ENCODE measurements at places on chromosomes 11 and 22.

DNA sequence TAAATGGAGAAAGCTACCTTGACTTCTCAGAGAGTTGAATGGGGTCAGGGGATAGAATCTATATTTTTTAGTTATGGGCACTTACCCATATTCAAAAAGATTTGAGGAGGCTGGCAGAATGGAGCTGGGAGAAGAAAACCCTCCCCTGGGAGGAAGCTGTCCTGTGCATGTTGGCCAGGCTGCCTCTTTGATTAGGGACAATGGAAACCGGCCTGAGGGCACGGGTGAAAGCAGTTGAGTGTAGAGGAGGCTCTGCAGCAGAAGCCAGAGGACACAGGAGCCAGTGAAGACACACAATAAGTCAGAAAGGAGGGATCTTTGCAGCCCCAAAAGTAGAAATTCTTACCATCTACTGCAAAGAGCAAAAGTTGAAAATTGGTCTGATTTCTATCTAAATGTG lies 66.6 kb upstream of the B3GAT1 start:
- no peak for DNase-seq

DNA sequence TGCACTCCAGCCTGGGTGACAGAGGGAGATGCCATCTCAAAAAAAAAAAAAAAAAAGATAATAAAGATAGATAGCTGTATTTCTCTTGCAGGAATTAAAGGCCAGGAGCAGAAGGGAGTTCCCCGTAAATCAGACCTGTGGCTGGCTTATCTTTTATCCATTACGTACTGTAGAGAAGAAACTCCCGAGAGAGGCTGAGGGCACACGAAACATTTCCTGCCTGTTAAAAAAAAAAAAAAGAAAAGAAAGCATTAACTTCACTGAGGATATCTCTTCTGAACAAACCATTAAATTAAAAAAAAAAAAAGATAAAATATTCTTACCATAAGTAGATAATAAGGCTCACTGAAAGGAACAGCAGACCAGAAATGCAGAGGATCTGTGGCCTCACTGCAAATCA lies 22.5 kb downstream of the P4HA3 start:
- no peak for DNase-seq

DNA sequence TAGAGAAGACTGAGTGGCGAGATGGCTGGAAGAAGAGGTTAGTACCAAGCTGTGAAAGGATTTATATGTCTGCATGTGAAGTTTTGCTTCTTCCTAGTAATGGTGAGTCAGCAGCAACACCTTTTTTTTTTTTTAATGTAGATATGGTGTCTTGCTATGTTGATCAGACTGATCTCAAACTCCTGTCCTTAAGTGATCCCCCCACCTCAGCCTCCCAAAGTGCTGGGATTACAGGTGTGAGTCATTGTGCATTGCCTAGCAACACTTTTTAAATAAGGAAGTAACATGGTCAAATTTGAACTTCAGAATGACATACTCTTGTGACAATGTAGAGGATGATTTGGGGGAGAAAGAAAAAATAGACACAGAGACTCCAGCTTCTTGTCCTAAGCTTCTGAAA lies 6.5 kb upstream of the CSTPP1 start:
- DNase-seq, result peak; percentile 59

DNA sequence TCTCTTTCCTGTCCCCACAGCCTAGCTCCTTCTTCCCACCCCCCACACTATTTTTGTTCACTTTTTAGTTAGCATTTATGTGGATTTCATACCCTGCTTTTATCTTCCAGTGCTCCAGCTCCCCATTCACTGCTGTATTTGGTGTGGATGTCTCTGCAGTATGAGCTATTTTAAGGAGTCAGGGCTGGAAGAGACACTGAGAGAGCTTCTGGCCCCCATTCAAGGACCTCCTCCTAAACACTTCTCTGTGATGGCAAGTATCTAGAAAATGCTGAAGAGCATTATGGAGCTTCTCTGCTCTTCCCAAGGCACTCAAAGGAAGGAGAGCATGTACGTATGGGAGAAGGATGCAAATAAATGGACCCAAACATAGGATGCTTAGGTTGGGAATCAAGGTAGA lies 79.5 kb downstream of the RAB30 start:
- peak; percentile 65 for DNase-seq

GRCh38 chr11:11073996-11074395 lies 216.1 kb upstream of the ZBED5 start:
- DNase-seq, result no peak

- DNase-seq, result no peak
These were observed 249.2 kb downstream of the DLG2 start for GRCh38 chr11:85377901-85378300.

- peak; percentile 85 for DNase-seq
These were observed 17.5 kb downstream of the CDC45 start for GRCh38 chr22:19497245-19497644.

DNA sequence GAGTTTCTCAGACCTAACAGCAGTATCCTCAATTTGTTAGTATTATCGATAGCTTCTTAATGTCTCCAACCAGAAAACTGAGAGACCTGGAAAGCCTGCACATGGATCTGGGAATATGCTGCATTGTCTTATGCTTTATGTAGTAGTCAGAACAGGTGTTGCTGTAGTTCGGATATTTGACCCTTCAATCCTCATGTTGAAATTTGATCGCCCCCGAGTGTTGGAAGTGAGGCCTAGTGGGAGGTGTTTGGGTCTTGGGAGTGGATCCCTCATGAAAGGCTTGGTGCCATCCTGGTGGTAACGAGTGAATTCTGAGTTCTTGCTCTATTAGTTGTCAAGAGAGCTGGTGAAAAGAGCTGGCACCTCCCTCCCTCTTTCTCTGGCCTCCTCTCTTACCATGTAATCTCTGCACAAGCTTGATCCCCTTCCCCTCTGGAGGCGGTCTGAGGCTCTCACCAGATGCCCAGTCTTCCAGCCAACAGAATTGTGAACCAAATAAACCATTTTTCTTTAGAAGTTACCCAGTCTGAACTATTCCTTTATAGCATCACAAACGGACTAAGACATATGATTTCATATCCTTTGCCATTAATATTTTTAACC lies 227.1 kb downstream of the DDX10 start:
- no peak for DNase-seq

DNA sequence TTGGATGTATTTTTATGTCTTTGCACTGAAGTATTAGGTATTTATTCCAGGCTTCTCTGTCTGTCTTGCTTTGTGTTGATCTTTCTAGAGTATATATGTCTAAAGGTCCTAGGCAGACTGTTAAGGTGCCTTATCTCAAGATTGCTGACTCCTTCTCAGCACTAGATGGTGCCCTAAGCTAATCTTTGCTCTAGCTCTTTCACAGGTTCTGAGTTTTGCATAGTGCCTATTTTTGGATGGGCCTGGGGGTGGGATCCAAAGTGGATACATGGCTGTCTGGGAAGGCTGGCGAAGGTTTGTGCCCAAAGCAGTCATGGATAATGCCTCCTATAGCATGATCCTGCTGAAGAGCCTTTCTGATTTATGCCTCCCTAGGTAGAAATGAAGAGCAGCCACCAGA lies 154.9 kb downstream of the TRPC6 start:
- peak; percentile 62 for DNase-seq

DNA sequence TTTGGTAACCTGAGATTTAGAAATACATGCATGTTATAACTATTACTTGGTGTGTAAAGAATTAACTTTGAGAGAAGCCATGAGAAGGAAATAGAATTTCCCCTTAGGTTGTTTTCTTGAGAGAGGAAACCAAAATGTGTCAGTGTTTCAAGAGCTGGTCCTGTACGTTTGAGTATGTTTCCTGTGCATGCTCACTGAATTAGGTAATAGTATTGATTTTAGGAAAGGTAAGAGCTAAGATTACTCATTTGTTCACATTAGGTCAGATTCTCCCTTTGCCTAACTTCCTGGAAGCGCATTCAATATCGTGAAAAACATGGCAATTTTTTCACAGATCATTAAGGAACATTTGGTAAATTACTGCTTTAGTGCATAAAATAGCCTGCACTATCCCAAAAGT lies 49.3 kb upstream of the RDX start:
- no peak for DNase-seq

DNA sequence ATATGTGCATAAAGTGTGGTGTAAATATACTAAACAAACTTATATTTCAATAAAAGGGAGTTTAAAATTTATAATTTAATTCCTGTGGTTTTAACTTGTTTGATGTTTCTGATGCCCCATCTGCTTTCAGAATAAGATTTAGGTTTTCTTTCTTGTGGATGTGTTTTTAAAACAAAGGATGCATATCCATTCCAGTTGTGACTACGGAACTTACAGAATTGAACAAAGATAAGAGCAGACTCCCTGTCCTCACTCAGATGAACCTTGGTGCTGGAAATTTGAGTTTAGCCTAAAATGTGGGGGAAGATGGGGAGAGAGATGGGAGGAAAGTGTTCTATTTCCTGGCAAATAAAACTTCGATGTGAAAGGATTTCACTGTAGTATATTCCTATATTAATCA lies 2.5 kb downstream of the FJX1 start:
- DNase-seq, result no peak

GRCh38 chr11:71951741-71952310 lies 23.0 kb downstream of the RNF121 start:
- DNase-seq, result no peak

DNA sequence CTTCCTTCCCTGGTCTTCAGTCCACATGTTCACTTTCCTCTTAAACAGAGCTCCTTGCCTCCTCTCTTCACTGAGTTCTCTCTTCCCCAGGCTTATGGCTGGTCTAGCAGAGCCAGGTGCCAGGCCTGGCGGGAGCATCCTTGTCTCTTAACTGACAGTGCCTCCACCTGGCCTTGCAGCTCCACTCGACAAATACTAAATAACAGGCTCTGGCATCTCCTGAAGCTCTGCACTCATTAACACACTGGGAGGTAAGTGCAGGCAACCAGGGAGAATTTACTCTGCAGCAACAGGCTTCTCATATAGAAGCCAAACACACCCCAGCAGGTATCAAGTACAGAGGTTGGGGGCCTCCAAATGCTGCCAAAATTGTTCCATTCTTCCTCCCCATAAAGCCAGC lies 438.1 kb downstream of the SOX6 start:
- DNase-seq, result no peak

GRCh38 chr22:26339755-26340154 lies 89.3 kb upstream of the ASPHD2 start:
- no peak for DNase-seq

- DNase-seq, result no peak
These were observed 848 bp downstream of the HEPN1 start for GRCh38 chr11:124919898-124920297.

DNA sequence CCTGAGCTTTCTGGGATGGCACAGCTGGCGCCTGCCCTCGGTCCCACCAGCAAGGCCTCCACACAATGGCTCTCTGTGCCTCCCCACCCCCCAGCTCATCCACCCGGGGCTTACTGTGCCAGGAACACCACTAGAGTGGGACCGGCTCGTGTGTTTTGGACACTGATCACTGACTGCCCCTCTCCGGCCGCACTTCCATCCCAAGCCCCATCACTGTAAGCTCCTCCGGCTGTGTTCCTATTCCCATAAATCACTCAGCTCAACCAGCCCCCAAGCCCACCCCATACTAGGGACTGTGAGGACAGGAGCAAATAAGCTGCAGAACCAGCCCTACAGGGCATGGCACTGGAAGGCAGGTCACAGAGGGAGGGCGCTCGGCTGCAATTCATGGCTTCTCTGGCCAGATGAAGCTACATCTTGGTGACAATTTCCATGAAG lies 7.3 kb downstream of the APBB1 start:
- DNase-seq, result no peak

GRCh38 chr22:43925433-43926348 lies 2.1 kb downstream of the PNPLA3 start:
- no peak for DNase-seq

DNA sequence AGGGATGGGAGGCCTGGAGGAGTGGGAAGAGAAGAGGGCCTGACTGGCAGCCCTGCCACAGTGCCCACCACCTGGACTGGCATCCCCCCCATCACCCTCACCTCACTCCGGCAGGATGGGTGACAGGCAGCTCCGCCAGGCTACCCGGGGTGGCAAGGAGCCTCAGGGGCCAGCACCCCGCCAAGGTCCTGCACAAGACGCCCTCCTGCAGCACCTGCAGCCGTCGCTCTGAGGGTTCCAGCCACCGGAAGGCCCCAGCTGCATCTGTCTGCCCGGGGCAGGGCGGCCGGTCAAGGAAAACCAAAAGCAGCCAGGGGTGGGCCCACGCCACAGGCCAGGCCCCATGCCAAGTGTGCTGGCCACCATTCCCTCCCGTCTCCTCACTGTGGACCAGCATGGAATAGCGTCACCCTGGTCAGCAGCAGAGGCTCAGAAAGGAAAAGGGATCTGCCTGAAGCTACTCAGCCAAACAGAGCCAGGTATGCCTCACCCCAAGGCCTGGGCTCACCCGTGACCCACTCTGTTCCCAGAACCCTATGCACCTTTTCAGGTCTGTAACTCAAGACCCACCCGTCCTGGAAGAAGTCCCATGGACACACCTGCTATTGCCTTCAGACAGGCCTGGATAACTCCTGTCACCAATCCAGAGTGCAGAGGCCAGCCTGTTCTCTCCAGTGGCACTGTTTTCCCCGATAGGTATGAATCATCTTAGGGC lies 7.0 kb downstream of the RHBDD3 start:
- DNase-seq, result no peak

GRCh38 chr11:102724904-102725500 lies at the start of gene MMP8:
TSS of gene MMP8 (minus strand) at chr11:102724954. CDS start at chr11:102724855, 99 bp downstream.
- peak; percentile 52 for DNase-seq

- peak; percentile 42 for DNase-seq
These were observed 32.5 kb downstream of the PLEKHA7 start for GRCh38 chr11:16981651-16982194.

DNA sequence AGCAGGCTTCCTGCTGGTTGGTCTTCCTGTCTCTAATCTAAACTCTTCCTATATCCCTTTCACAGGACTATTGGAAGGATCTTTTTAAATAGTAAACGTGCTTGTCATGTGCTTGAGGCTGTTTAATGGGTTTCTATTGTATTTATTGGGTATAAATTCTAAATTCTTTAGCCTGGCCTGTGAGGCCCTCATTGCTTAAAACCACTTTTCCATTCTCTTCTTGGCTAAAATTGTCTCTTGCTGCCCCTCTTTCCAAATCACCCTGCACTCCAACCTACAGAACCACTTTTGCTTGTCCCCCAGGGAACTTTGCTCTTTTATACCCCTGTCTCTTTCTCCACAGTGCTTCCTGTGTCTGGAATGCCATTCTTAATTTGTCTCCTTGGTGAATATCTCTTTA lies 46.4 kb upstream of the MUC15 start:
- DNase-seq, result no peak

- no peak for DNase-seq
These were observed 11.9 kb upstream of the TCF20 start for GRCh38 chr22:42282252-42282942.

- no peak for DNase-seq
These were observed 5.8 kb downstream of the SSH3 start for GRCh38 chr11:67309166-67309565.

DNA sequence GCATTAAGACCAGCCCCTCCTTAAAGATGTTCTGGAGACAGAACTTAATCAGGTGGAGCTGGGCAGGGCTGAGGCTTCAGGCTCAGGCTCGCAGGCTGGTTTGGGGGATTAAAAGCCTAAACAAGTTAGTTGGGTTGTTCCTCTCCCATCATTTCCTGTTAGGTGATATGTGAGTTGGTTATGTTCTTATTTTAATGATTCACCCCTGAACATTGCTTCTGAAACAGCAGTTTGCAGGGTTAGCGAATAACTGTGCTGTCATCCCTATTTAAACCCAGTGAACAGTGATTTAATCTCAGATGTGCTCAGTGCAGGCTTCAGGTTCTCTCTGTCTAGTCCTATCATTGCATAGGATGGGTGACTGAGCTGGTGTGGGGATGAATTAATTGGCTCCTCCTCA lies 47.4 kb upstream of the BIRC3 start:
- DNase-seq, result peak; percentile 75

All from EH (cell line).